ENCODE measurements at places on chromosomes 3 and 15.

GRCh38 chr3:29695643-29696198, 414.9 kb downstream of the RBMS3 start:
- DNase-seq = no peak

DNA sequence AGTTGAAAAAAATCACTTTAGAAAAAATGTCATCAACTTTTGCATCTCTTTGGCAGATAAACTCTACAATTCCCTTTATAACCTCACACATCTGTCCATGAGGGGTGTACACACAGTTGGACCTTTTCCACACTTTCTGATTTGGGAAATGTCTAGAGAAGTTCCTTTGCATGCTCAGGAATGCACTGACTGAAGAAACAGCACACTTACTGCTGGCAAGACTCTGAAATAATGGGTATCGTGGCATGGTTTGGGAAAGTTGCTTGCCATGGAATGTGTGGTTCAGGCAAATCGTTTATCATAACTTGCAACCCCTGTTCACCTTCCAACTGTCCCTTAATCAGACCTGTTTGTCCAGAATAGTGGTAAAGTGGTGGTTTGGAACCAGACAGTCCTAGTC, 135.3 kb upstream of the TGFBR2 start:
- DNase-seq = no peak

GRCh38 chr3:64945171-64945729, 257.4 kb upstream of the ADAMTS9 start:
- DNase-seq = peak; percentile 20

DNA sequence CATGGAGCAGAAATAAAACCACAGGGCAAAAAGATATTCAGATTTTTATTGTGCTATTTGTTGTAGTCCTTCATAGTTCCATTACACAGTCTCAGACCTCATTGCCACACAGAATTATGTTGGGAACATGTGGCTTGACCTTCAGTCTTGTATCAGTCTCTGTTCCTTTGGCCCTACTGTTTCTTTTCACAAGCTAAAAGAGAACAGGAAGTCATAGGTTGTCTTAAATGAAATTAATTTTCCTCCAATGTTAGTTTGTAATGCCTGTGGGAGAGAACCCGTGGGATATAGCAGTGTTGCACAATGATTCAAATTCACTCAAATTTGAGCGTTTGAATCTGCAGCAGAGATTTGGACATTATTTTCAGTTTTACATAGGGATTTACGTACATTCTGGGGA, 359.9 kb downstream of the LRTM1 start:
- no peak for DNase-seq

GRCh38 chr3:122858373-122858772, 63.5 kb downstream of the SLC49A4 start:
- DNase-seq = no peak

GRCh38 chr3:31903686-31904431, 77.2 kb downstream of the OSBPL10 start:
- DNase-seq = no peak

DNA sequence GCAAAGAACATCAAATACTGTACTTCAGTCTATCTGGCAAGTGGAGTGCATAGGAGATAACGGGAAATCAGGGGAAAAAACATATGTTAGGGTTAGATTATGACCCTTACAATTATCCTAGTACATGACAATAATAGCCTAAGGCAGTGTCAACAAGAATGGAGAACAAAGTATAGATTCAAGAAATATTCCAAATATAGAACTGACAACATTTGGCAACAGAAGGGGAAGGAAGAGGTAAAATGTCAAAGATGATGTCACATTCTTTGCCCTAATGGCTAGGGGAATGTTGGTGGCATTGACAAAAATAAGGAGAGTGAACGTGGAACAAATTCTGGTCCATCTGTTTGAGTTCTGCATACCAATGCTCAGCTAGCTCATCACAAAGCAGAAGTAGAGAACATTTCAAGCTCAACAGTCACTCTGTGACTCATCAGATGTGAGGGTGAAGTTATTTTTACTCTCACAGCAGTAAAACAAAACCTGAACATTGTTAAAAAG, 15.5 kb upstream of the ATP8B4 start:
- DNase-seq = no peak

DNA sequence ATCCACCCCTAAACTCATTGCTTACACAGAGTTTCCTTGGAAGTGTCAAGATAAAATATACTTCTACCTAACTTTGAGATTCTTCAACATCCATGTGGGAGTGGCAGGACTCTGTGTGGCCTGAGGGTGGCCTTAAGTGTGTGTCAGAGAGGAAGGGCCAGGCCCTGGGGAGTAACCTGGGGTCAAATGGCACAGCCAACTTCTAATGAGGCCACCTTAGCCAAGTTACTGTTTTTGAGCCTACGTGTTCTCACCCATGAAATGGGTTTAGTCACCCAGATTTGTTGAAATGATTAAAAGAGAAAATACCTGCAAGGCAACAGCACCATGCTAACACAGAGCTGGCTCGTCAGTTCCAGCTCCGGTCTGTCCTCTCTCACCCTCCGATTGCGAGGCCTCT, 28.5 kb upstream of the UBE2Q2 start:
- no peak for DNase-seq

DNA sequence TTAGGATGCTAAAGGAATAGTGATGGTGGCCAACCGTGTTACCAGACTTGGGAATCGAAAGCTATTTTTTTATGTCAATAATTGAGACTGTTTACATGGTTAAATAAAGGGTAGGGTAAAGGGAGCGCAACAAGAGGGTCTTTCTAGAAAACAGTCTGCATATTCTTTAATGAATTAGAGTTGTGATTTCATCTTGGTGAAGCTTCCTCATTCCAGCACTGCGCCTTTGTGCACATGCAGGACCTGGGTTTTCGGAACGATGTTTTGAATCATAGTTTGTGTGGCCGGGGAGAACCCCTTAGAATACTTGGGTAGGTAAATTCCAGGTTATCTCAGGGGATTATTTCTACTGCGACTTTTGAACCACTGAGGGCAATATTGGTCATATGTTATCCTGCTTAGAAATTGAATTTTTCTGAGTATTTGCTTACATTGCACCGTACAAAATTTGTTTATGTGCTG, 1.3 kb downstream of the PIK3CA start:
- DNase-seq = no peak

GRCh38 chr3:172713316-172713715, 2.4 kb upstream of the NCEH1 start:
- no peak for DNase-seq

DNA sequence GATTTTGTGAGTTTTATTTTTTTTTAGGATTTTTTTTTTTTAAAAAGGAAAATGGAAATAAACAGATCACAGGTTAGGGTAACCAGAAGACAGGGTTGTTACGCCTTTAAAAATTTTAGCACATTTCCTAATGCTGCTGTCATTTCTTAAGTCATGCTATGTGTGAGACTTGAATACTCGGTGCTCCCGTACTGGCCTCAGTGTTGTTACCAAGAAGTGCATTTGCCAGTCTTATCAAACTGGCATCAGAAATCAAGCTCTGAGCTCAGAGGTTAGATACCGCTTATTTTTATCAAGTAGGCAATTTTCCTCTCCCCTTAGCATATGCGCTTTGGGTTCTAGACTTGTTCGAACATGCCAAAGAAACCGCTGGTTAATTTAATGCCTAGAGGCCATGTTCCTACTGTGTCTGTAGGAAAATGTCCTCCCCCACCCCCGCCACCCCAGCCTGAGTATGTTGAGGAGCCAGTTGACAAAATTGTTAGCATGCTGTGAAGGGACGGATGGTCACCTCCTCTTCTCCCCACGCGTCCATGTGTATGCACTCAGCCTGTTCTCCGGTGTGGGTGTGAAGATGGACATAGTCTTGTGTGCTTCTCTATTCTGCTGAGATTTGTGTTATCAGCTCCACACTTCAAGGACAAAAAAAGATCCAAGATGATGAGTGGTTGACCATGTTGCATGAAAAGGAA, 88.9 kb downstream of the ITPR1 start:
- DNase-seq = no peak

DNA sequence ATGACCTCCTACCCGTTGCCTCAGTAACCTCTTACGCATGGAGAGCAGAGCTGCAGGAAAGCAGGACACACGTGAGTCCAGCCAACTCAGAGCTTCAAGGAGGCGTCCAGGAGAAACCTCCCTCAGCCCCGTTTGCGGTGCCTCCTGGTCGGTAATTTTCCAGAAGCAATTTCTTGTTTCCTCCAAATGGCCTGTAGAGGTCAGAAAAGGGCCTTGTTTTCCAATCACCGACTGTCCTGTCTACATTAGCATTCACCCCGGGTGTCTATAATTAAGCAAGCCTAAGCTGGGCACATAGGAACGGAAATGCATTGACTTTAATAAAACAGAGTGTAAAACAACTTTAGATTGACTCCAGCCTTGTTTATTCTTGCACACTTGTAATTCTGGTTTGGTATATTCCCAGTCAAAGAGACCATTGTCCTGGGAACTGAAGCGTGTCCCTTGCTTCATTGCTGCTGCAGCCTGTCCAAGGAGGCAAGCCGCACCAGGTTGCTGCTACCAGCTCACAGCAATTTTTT, 836.2 kb downstream of the AGBL1 start:
- peak; percentile 57 for DNase-seq

DNA sequence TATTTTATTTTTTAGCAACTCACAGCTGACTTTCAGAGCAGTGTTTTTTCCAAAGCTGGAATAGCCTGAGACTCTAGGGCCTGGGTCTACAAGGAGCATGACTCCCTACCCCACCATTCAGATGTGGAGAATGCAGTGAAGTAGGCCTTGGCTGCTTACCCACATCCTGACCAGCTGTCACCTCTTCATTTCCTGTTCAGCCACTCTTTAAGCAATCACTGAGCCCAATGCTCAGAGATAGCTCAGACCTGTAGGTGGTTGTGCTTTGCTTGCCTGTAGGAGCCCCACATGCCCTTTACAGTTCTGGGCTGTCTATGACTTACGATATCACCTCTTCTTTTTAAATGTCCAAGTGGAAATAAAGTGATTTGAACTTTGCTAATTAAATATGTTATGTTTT, 148.1 kb downstream of the NEK11 start:
- no peak for DNase-seq

DNA sequence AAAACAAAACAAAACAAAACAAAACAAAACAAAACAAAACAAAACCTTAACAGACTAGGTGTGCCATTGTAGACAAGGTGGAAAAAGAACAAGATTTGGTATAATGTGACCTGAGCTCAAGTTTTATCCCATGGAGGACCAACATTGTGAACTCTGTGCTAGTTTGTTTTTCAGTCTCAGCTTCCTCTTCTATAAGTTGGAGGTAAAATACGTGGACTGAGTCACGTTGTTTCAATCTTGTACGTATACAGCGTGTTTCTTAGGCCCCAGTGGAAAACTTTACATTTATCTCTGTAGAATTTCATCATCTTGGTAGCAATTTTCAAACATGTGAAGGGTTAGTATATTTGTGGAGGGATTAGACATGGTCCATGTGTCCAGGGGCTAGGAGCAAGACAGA, 261.6 kb downstream of the CD47 start:
- no peak for DNase-seq

DNA sequence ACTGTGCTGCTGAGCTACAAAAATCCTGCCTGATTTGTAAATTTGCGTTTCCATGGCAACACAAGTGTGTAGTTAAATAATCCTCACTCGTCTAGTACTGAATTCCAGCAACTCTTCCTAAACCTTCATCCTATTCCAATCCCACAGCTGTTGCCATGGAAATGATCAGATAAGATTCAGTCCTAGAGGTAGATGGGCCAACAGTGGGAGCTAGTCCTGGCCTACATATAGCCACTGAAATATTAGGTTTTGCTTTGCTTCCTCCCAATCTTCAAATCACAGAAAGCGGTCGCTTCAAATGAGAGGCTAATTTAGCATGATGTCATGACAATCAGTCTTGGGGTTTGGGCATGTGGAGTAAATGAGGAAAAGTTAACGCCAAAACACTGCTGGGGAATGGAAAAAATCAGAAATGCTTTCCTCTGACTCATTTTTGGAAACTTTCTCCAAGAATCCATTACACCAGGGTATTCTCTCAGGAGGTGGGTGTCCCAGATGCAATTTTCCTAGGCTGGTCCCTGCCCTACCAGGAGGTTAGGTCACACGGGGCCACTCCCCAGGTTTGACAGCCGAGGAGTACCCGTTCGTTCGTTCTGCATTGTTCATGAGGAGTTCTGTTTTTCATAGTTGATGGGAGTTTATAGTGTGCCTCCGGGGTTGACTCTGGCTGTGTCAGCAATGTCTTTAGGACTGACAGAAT, 159.2 kb upstream of the SLCO3A1 start:
- DNase-seq = no peak

- no peak for DNase-seq
Measured at GRCh38 chr15:50880651-50881114, 27.8 kb upstream of the AP4E1 start.

DNA sequence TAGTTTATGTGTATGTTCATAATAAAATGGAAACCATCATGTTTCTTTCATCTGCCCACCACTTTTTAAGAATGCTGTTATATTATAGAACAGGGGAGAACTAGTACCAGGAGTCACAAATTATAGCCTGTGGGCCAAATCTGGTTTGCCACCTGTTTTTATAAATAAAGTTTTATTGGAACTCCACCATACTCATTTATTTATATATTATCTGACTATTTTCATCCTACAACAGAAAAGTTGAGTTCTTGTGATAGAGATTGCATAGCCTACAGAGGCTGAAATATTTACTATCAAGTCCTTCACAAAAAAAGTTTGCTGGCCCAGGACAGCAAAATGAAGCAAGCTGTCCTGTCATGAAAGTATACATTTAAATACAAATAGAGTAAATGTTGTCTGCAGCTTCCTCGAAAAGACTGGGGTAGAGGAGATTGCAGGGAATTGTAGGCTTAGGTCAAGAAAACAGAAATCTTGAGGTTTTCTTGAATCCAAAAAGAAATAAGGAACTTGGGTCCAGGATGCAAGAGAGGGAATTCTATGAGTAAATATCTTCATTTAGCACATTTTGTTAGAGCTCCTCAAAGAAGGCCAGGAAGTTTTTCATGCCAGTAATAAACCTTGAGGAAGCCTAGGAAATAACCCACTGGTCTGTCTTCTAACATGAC, 41.1 kb downstream of the FILIP1L start:
- no peak for DNase-seq

DNA sequence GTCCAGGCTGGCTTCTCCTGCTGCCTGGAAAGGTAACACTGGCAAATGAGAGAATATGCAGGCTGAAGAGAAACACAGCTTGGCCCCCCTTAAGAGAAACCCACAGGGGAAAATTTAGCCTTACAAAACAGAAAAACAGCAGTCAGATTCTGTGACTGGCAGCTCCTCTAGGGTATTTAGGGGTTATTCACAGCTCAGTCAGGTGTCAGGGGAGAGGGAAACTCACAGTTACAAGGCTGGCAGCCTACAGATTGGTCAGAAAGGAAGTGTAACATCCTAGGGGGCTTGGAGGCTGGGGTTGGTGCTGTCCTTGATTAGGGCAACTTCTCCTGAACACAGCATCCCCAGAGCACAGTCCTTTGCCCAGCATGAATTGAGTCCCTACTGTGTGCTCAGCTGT, 81.4 kb downstream of the SEMA5B start:
- DNase-seq = no peak

GRCh38 chr3:48459773-48460516, 13.4 kb downstream of the ATRIP start:
- DNase-seq = no peak

Data from iPS DF 6.9 (cell line).